ENCODE measurements at places on chromosomes 16 and 17.

DNA sequence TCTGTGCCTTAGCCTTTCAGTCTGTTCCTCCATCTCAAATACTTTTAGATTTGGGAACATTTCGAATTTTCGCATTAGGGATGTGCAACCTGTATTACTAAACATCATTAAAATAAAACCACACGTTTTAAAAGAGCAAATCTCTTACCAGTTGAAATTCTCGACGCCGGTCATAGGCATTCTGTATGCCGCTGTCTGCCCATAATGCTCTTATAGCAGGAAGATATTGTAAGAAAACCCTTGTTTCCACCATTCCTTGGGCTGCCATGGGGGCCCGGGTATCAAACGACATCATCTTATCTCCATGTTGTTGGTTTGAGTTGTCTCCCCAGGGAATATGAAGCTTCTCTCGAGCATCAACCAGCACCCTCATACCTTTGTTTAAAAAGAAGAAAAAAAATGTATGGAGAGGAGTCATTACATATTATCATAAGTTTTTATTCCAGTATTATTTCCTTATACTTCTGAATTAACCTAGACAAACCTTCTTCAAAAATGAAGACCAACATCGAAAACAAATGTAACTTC is 3.1 kb downstream of the GNA13 start:
- no peak for DNase-seq

- DNase-seq, result no peak
These were observed 104.5 kb downstream of the CPPED1 start for GRCh38 chr16:12699161-12699560.

DNA sequence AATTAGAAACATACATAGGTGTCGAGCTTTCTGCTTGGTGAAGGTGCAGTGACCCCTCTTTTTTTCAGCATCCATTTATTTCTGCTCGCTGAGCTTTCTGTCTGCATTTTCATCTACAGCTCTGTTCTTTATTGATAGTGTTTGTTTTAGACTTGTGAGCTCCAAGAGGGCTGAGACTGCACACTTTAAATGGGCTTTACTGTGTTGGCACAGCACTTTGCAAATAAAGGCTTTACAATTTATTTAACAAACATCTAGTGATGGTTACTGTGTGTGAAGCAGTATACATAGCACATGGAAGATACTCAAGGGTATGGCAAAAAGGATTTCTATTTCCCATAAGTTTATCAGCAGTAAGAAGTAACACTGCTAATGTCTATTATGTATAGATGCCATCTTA is 563.7 kb upstream of the HSBP1 start:
- no peak for DNase-seq

- no peak for DNase-seq
These were observed 55.2 kb upstream of the MRTFB start for GRCh38 chr16:14015948-14016347.

DNA sequence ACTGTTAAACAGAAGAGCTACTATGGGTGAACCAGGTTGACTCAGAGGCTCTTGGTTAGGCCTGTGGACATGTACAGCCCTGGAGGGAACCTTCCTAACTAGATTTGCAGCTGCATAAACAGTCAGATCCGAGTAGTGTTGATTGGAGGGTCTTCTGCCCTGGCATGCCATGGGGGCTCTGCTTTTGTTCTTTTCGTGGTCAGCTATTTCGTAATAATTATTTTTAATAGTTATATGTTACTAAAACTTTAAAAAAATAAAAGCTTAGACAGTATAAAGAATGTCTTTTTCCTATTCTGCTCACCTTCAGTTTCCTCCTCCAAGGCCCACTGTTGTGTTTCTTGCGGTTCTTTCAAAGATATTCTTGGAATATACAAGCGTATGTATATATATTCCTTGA is 67.4 kb upstream of the CLEC18A start:
- no peak for DNase-seq

GRCh38 chr17:30132615-30133014 is 16.0 kb downstream of the NSRP1 start:
- DNase-seq, result no peak

DNA sequence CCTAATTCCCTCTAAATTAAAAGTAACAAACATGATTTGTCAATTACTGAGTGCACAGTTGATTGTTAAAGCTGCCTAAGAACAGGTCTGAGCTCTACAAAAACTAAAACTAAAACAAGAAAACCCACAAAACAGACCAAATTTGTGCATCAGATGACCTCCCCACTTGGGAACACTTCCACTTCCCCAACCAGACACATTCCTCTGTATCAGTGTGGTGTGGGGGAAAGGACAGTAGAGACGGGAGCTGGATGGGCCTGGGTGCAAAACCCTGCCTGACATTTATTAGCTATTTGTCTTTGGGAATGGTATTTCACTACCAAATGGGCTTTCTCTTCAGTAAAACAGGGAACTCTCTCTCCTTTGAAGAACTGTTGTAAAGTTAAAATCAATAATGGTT is 29.8 kb downstream of the STAT3 start:
- DNase-seq, result no peak

- no peak for DNase-seq
These were observed 34.5 kb downstream of the SDK2 start for GRCh38 chr17:73609758-73610157.

DNA sequence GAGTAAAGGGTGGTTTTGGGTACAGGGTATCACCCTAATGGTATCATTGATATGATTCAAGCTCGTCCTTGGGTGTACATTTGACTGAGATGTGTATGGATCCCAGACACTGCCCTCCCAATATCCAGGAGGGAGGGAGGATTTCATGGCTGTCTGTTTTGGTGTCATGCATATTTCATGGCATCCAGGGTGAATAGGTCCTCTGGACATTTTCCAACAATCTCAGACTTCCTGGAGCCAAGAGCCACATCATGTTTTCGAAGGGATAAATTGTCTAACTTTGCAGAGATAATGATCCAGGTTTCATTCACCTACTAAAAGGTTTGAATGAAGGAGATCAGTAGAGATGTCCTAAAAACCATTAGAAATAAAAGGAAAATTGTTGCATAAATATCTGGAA is 431.9 kb downstream of the SHISA9 start:
- no peak for DNase-seq

GRCh38 chr16:67969254-67970039 is 1.0 kb upstream of the SLC12A4 start:
- no peak for DNase-seq

- DNase-seq, result no peak
These were observed 57.7 kb downstream of the RMI2 start for GRCh38 chr16:11402745-11403533.

- no peak for DNase-seq
These were observed 129.6 kb downstream of the CPPED1 start for GRCh38 chr16:12674071-12674470.

GRCh38 chr17:45906237-45906636 is 11.9 kb downstream of the MAPT start:
- no peak for DNase-seq

GRCh38 chr17:77745702-77746101 is 212.8 kb upstream of the TNRC6C start:
- DNase-seq, result no peak

- DNase-seq, result no peak
These were observed 5.7 kb downstream of the ZNF319 start for GRCh38 chr16:57994778-57995177.

DNA sequence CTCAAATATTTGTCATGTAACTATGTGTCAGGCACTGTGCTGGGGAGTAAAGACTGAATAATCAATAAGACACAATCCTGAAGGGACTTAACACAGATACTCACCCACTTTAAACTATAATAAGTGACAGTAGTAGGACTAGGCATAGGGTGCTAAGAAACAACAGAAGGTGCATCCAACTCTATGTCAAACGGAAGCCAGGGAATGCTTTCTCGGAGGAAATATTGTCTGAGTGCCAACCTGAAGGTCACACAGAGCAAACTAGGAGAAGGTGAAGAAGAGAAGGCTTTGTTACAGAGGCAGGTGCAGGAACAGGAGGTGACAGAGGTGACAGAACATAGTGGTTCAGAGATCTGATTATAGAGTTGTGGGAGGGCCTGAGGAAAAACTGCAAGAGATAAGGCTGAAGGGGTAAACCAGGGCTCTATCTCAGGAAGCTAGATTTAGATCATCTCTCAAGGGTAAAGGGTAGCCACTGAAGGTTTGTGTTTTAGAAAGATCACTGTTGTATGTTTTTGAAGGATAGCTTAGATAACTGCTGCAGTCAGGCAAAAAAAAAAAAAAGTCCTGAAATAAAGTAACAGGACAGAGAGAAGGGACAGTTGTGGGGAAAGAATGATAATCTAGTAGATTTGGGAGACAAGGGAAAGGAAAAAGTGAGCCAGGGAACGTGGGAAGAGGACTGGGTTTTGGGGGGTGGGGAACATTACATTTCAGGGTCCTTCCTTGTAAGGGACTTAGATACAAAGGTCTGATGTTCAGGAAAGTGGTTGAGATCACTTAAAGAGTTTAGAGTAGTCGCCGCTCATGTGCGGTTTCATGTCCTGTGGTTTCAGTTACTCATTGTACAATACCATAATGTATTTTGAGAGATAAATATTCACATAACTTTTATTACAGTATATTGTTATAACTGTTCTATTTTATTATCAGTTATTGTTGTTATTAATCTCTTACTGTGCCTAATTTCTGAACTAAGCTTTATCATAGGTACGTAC is 85.6 kb upstream of the NETO2 start:
- no peak for DNase-seq

DNA sequence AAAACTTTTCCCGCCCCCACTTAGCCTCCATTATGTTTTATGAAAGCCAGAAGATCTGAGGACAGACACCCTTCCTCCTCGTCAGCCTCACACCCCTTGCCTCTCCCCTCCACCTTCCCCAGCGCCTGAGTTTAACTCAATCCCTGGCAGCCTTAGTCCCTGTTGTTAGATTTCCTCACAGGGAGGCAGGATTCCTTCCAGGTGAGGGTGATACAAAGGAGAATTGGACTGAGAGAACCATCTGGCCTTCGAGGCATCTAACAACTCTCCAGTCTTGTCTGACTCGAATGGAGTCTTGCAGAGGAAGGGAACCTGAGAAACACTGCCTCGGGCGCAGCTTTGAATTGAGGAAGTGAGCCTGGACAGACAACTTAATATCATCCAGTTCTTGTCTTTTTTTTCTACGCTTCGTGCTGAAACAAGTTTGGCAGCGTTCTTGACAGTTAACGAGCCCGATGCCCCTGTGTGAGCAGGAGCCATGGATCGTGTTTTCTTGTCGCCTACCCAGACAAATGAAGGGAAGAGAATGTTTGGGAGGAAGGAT is 1.3 kb upstream of the ZNF768 start:
- DNase-seq, result no peak

DNA sequence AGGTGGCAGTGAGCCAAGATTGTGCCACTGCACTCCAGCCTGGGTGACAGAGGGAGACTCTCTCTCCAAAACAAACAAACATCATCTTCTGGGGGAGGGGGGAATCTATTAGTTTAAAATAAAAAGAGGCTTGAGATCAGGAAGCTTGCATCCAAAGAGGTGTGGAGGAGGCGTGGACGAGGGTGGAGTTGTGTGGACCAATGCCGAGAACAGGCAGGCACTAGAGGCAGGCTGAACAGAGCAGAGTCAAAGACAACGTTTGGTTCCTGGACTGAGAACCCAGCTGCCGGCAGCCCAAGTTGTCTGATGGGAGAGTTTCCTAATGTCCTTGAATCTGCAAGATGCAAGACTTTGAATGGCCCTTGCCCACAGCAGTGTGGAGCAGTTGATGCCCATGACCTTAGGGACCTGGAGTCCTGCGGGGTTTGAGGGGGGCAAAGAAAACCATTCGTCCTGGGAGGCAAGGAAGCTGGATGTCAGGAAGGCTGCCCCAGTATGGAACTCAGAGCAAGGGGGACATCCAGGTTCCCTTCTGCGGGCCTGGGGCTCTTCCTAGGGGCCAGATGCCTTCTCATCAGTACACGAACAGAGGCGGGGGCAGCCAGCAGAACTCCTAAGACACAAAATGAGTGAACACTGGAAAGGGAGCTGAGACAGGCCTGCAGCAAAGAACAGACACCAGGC is 9.2 kb downstream of the TBC1D16 start:
- no peak for DNase-seq

GRCh38 chr16:10989559-10989958 is 45.2 kb downstream of the CLEC16A start:
- DNase-seq, result no peak

DNA sequence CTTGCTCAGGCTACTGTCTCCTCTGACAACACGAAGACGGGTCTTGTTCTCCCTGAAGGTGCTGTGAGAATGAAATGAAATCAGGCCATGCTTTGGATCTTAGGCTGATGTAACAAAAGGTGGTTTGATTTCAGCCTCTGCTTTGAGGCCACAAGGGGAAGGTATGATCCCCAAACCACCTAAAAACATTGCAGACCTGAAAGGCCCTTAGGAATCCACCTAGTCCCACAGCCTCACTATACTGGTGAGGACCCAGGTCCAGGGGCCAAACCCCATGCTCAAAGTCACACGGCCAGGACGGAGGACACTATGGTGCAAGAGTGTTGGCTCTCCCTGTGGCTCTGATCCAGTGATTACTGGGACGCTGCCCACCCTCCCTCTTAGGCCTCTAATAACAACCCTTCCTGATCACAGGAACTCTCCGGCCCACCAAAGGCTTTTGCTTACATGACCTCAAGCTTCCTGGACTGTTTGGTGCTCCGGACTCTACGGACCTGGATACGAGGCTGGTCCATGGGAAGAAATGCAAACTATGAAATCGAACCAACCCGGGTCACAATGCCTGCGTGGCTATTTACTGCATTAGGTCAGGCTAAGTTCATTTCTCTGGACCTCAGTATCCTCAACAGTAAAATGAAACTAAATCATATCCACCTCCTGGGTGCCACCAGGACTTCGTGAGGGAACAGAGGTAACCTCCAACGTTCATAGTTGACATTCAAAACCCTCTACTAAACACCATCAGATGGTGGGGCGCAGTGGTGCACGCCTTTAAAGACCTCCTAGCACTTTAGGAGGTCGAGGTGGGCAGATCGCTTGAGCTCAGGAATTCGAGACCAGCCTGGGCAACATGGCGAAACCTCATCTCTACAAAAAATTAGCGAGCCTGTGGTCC is 1.5 kb downstream of the TRIM25 start:
- DNase-seq, result no peak

- DNase-seq, result no peak
These were observed 3.0 kb downstream of the HOXB6 start for GRCh38 chr17:48601539-48602425.

DNA sequence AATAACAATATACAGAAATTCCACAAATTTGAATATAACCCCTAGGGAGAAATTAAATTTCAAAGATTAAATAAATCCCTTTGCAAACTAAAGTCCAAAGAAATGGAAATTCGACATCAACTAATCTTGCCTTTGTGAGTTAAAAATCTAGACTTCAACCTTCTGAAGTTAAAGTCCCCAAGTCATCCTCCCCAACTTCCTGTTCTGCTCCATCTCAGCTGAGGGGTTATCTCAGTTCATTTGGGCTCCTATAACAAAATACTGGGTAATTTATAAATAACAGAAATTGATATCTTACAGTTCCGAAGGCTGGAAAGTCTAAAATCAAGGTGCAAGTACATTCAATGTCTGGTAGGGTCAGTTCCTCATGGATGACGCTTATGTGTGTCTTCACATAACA is 22.8 kb upstream of the KDM6B start:
- DNase-seq, result no peak

DNA sequence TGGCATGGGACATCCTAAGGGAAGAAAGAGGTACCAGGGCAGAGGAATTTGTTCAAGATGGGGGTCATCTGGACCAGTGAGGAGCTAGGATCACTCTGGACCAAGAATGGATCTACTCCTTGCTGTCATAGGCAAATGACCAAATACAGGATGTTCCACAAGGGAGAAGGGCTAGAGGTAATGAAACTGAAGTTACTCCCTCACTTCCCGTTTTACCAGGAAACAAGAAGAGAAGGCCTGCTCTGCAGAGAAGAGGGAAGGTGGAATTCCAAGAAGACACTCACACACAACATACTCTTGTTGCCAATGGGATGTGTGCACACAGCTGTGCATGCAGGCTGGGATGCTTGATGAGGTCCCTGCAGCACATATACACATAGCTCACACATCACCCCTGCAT is 38.6 kb downstream of the NEUROD2 start:
- DNase-seq, result no peak

Measured in stimulated activated CD4-positive, alpha-beta T cell treated with anti-CD3 and anti-CD28 coated beads, Interleukin-15, amount 100 ng/mL, for 1 hour (primary cell).